ENCODE measurements at places on chromosomes 1 and 21.

DNA sequence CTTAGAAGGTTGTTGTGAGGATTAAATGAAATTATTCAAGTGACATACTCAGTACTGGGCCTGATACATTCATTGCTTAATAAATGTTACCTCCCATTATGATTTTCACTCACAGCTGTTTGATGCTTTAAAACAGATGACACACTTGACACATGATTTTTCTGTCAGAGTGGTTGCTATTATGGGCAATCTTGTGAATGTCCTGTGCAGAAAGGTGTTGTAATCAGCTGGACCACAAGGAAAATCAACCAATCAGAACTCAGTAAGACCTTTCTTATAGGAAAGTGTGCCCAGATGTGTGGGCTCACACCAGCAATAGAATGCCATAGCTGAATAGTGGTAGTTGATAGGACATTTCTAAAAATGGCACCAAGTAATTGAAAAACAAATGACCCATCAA is 23.5 kb downstream of the GJA5 start:
- DNase-seq: no peak

- DNase-seq: no peak
Measured at GRCh38 chr1:8682573-8682972, 134.9 kb downstream of the RERE start.

DNA sequence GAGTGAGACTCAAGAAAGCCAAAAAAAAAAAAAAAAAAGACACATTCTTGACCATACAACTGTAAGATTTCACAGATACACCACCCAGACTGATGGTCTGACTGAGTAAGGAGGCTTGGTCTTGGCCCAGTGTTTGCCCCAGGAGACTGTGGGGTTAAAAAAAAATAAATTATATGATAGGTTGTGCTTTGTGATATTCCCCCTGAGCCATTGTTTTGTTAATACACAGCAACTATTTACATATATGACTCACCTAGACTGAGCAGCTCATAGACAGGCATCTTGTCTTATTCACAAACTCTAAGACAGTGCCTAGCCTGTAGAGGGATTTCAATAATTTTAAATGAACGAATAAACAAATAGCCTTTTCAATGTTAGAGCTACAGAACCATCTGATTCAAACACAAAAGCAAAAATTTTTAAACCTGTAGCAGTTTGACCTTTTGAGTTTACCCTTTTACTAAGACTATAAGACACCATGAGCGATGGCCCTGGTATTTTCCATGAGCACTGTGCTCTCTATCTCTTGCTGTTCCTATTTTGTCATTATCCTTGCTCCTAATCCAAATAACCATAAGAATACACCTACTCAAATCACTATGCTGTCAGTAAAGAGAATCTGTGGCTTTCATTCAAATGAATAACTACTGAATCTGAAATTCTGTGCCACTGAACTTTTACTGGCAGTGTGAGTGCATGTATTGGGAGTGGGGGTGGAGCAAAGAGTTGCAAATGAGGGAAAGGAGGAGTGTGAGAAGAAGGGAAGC is 199.4 kb upstream of the PTBP2 start:
- DNase-seq: no peak

DNA sequence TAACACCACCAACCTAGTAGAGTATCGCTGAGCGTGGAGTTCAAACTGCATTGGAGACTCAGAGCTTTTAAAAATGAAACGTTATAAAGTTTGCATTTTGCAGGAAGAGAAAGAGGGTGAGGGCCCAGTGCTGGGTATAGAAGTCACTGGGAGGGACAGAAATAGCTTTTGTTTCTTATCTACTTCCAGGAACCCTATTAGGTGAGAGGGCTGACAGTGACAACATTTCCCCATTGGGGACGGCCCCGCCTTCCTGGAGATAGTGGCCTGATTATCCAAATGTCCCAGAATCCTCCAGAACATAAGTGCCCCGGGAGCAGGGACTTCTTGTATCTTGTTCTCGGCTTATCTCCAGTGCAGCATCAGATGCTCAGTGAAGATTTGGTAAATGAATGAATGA is 574.9 kb downstream of the PTPRU start:
- DNase-seq: no peak

GRCh38 chr1:209057901-209058300 is 525.6 kb upstream of the CAMK1G start:
- no peak for DNase-seq

- DNase-seq: no peak
Measured at GRCh38 chr1:235902677-235903542, 36.2 kb upstream of the LYST start.

DNA sequence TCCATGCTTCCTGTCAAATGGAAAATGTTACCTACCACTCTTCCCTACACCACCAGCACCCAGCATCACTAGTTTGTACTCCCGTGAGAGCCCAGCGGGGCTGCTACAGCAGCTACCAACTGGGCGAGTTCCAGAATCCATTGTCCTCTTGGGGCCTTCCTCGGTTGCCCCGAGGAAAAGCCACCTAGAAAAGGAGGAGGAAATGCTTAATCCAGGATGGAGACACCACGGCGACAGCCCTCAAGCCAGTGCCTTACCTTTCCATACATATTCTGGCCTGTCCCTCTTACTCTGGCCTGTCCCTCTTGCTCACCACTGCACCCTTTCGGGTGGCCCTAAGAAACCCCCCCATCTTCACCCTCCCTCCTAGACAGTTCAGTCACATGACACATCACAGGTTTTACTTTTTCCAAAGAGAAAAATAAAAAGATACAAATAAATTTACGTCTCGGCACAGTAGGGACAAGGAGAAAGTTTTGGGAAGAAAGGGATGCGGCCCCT is 478 bp downstream of the RIT1 start:
- DNase-seq: no peak

DNA sequence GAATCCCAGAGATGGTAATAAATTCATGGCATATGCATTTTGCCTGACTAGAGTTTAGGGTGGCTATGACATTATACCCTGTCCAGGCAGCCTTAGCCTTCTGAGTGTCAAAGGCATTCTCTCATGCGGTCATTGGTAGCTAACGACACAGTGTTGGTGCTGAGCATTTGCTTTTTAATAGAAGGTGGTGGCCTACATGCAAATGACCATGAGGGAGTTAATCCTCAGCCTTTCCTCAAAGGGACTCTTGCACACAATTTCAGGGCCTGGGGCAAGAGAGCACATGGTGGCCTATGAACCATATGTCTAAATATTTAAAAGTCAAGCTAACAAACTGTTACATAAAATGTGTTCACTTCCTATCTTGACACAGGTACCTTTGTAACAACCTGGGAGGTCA is 30.9 kb upstream of the KCNA10 start:
- DNase-seq: no peak

GRCh38 chr1:66274634-66275033 is 259.3 kb upstream of the SGIP1 start:
- no peak for DNase-seq

- DNase-seq: no peak
Measured at GRCh38 chr1:154326546-154327465, 1.5 kb downstream of the ATP8B2 start.

- no peak for DNase-seq
Measured at GRCh38 chr1:66598670-66599069, 64.7 kb downstream of the SGIP1 start.

DNA sequence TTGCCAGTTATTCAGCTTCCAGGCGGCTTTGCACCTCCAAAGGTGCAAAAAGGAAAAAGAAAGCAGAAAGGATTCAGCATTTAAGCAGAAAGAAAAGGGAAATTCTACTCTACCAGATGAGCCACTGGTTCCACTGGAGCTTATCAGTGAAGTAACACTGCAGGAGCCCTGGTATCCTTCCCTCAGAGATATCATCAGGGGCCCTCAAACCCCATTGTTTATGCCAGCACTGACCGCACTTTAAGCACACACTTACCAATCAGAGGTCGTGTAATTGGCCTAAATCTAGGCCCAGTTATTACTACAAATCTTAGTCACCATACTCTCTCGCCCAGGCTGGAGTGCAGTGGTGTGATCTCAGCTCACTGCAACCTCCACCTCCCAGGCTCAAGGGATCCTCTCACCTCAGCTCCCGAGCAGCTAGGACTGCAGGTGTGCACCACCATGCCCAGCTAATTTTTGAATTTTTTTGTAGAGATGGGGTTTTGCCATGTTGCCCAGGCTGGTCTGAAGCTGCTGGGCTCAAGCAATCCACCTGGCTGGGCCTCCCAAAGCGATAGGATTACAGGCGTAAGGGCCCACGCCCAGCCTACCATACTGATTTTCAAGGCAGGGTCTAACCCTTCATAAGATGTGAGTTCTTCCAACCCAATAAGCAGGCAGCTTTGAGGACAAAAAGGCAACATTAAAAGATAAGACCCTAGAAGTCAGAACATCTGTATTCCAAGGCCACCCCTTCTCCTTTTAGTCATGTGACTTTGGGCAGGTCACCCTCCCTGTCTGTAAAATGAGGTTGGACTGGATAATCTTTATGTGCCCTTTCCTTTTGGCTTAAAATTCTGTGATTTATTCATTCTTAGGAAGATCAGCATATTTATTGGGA is 125.3 kb downstream of the SYT2 start:
- no peak for DNase-seq

GRCh38 chr1:23699280-23700179 is 7.9 kb downstream of the RPL11 start:
- no peak for DNase-seq

DNA sequence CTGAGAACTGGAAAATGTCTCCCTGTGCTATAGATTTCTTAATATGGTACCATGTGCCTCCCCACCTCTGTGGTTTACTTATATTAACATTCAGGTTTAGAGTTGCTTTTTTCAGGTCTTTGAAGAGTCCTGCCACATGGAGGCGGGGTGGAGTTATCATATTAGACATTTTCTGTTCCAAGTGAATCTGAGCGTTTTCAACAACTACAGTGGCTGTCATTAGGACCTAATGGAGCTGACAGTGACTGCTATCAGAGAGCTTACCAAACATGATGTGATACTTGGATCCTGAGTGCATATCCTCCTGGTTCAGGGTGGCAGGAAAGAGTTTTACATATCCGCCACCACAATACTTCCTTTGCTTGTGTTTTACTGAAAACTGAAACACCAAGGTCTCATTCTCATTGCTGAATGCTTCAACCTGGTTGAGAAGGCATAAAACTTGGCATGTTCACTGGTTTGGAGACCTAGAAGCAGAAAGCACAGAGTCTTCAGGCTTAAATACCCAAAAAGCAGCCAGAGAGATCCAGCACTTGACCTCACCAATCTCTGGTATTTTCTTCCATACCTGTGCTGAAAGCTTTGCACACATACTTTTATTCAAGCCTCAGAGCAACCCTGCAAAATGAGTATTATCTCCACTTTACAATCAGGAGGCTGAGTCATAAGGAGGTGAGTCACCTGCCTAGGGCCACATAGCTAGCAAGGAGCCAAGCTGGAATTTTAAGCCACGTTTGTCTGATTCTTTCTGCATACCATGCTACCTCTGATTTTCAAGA is 47.4 kb upstream of the OSBPL9 start:
- peak; percentile 4 for DNase-seq

DNA sequence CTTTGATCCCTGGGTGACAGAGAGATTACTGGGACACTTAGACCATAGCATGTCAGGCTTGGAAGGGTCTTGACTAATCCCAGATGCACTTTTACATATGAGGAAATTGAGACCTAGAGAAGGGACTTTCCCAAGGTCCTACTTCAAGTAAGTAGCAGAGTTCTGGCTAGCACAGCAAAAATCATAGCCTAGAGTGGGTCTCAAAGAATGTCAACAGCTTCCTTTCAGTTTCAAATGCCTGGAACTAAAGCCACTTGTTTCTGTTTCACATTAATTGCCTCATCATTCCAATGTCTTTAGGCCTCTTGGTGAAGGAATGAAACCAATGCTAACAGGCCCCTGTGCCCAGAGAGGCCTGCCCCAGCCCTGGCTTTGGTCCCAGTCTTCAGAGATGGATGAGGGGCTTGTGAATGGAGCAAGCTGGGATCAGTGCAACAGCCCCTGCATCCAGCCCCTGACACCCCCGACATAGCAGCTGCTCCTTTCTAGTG is 26.6 kb downstream of the ATF3 start:
- DNase-seq: no peak

DNA sequence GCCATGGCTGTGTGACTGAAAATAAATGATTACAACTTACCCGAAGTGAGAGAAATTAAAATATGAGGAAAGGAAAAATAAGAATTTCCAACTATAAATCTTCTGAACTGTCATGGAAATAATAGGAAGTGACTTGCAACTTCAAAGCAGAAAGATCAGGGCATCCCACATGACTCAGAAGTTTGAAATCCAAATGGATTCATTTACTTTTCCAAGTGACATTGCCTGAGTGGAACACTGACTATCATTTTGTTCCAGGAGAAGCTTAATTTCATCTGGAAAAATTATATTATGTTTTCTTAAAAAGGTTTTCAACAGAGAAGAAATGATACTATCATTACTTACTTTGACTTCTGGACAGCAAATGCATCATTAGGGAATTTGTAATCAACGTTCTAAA is 110.8 kb downstream of the GREM2 start:
- DNase-seq: no peak

- no peak for DNase-seq
Measured at GRCh38 chr1:230333590-230334446, 92.3 kb downstream of the PGBD5 start.

GRCh38 chr1:205144046-205144720 is 22.4 kb upstream of the RBBP5 start:
- DNase-seq: no peak

- DNase-seq: no peak
Measured at GRCh38 chr1:173161510-173162221, 45.5 kb downstream of the TNFSF4 start.

DNA sequence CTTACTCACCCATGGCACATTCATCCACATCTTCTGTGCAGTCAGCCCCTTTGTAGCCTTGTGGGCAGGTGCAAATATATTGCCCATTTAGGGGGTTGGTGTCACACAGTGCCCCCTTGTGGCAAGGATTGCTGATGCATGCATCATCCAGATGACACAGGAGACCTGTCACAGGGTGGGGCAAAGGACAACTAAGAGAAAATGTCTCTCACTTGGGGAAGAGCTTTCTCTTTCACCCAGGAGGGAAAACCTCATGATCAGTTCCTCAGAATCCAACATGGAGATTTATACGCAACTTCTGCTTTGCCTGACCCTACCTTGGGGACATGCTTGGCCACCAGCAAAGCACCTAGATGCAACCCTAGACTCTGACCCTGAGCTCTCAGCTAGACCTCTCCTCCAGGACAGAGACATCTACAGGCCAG is 71.8 kb upstream of the ADAM30 start:
- DNase-seq: peak; percentile 65

- DNase-seq: no peak
Measured at GRCh38 chr1:20212085-20212684, 25.9 kb upstream of the PLA2G2C start.
